GM23248 (cell line): ENCODE measurements at places on chromosomes 3 and 15. TPM values are rescaled to one million over a fixed set of nuclear protein-coding genes. Genes with fewer than 3 reads are reported as not detected.

The IGSF11 gene
- not detected in 2 replicates for polyA plus RNA-seq

The DLEC1 gene
- 0.15 TPM in 1 of 2 replicates, not detected in the other for polyA plus RNA-seq

DNA sequence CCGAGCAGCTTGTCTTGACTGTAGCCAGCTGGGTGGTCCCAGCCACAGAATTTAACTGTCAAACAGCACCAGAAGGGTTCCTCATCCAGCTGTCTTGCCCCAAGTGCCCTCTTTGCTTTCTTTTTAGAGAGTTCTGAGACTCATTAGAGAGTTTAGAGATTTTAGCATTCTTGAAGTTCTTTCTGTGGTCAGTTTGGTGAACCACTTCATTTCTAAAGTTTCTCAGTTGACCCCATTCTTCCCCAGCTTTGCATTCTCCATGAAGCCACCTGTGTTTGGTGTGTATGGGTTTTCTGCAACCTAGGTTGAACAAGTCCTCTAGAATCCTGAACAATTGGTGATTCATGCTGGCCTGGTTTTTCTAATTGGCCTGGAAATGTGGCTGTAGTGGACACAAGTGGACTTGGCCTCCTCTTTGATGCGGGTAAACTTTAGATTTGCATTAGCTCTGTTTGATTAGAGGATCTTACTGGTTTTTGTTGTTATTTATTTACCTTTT, 33.7 kb downstream of the FLNB start:
- peak; percentile 63 for DNase-seq

GRCh38 chr3:170632780-170633179, 46.9 kb upstream of the SLC7A14 start:
- DNase-seq = peak; percentile 33

GRCh38 chr3:52522651-52523251, 10.9 kb downstream of the NT5DC2 start:
- DNase-seq = no peak

GRCh38 chr3:130968221-130968620, 58.4 kb downstream of the ASTE1 start:
- DNase-seq = no peak
